WTC11 (cell line): ENCODE measurements at places on chromosomes 4 and X.

DNA sequence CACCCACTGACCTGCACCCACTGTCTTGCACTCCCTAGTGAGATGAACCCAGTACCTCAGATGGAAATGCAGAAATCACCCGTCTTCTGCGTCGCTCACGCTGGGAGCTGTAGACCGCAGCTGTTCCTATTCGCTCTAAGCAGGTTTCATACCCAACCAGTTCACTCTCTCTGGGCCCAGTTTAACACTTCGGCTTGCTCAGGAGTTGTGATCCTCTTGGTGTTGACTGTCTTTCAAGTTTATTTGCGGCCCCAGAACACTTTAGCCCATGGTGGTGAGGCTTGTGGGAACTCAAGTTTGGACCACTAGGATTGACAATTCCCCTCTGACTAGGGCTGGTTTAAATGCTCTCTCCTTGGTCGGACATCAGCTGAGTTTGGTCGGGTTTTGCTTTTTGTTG lies 147.0 kb downstream of the DACH2 start:
- H3K36me3 ChIP-seq, result peaks cover 4% of the 10 kb centered on the region; the same call in 1 of the 2 replicates
- H3K4me3 ChIP-seq, result peak overlapping the region; percentile 69
- no peaks in the 10 kb centered on the region for H3K27me3 ChIP-seq
- H3K4me1 ChIP-seq, result peaks cover 7% of the 10 kb centered on the region; the same call in 1 of the 2 replicates
- DNase-seq, result no peak

DNA sequence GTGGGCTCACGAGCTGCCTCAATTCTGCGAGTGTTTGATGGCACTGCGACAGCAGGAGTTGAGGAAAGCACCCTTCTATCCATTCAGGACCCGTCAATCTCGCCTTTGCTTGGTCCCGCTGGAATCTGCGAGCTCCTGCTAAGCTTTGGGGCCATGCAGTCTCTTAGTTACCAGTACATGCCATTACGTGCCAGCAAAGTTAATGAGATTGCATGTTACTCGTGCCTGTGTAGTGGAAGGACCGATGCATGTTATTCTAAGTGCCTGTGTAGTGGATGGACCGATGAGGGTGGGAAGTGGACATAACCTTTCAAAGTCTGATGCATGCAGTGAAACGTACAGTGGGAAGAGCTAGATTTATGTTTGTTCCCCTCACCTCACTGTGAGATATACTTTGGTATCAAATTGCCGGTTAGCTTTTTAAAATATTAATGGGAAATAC lies 569 bp downstream of the RPS3A start:
- no peaks in the 10 kb centered on the region; the same call in 1 of the 2 replicates for H3K27me3 ChIP-seq
- H3K36me3 ChIP-seq, result peaks cover 54% of the 10 kb centered on the region
- peak overlapping the region; percentile 99 for H3K4me3 ChIP-seq
- no peak for DNase-seq

DNA sequence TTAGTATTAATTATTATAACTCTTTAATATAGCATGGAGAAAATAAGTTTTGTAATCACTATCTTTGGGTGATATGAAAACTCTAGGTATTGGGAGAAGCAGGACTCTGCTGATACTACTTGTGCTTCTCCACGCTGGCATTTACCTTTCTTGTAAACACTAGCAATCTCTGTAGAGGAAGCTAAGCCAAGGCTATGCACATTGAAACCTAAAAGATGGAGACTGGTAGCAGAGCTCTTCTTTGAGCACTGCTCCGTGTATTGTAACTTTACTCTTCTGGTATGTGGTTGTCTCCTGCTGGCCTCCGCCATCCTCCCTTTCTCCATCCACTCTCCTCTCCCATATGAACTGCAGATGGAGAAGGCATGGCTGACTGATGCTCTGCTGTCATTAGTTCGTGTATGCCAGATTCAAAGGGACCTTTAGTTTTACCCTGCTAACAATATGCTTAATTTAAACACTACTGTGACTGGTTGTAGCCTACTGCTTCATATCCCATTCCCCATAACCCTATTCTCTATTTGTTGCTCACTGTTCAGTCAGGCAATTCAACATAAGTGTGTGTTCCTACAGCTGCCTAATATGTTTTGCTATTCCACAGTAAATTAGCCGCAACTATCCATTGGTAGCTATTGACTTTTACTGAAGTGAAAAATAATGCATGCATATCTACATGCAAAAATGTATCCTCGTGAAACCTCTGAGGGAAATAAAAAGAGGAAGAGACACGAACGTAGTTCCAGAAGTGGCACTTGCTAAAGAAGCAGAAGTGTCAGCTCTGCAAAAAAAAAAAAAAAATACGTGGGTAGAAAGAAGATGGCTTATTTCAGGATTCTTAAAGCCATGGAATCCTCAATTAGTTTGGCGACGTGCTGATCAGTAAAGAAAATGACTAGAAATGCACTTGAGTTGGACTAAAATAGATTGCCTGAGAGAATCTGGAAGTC lies 55.6 kb upstream of the CCSER1 start:
- no peaks in the 10 kb centered on the region for H3K36me3 ChIP-seq
- no peaks in the 10 kb centered on the region for H3K27me3 ChIP-seq
- H3K4me3 ChIP-seq, result no peak overlapping the region
- DNase-seq, result no peak
- peaks cover 9% of the 10 kb centered on the region for H3K4me1 ChIP-seq
- no peak overlapping the region for H3K27ac ChIP-seq

GRCh38 chr4:67809502-67809901 lies 55.3 kb upstream of the GNRHR start:
- H3K4me1 ChIP-seq, result peaks cover 4% of the 10 kb centered on the region
- no peak overlapping the region for H3K27ac ChIP-seq
- no peak overlapping the region for H3K4me3 ChIP-seq
- DNase-seq, result peak; percentile 25
- H3K27me3 ChIP-seq, result no peaks in the 10 kb centered on the region; the same call in 1 of the 2 replicates

- DNase-seq, result no peak
- H3K27ac ChIP-seq, result no peak overlapping the region
- H3K4me1 ChIP-seq, result peaks cover 5% of the 10 kb centered on the region
- H3K27me3 ChIP-seq, result peaks cover 12% of the 10 kb centered on the region
These were observed 3.1 kb downstream of the FGFRL1 start for GRCh38 chr4:1014291-1015167.

DNA sequence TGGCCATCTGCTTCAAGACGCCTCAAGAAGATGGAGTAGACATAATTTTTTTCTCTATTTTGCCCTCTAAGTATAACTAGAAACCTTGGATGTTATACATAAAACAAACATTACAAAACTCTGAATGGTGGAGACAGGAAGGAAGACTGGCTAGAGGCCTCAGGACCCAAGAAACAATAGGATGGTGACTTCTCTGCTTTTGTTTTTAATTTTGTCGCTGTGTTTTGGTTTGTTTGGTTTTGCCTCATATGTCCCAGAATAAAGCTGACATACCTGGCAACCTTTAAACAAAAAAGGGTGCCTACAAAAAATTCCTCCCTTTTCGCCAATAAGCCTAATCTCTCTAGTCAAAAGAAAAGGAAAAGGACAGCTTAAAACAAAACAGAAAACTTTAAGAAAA lies 109.1 kb downstream of the PPP4R3C start:
- no peak overlapping the region for H3K27ac ChIP-seq
- DNase-seq, result no peak
- H3K4me3 ChIP-seq, result no peak overlapping the region

DNA sequence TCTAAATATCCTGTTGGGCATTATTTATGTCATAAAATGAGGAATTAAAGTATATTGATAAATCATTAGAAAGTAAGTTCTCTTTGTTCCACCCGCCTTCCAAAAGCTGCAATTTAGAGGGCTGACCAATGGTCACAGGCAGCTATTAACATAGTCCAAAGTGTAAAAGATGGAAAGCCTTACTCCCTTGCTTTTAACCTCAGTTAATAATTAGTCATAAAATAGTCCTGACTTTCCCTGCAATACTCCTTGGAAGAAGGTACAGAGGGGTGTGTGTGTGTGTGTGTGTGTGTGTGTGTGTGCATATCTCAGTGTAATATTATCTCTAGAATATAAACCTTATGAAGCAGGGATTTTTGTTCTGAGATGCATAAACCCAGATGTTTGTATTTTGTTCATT lies 275.4 kb downstream of the FAT4 start:
- H3K36me3 ChIP-seq, result peaks cover 7% of the 10 kb centered on the region
- DNase-seq, result no peak
- H3K4me1 ChIP-seq, result peaks cover 7% of the 10 kb centered on the region; the same call in 1 of the 2 replicates
- no peak overlapping the region for H3K27ac ChIP-seq
- H3K4me3 ChIP-seq, result no peak overlapping the region

DNA sequence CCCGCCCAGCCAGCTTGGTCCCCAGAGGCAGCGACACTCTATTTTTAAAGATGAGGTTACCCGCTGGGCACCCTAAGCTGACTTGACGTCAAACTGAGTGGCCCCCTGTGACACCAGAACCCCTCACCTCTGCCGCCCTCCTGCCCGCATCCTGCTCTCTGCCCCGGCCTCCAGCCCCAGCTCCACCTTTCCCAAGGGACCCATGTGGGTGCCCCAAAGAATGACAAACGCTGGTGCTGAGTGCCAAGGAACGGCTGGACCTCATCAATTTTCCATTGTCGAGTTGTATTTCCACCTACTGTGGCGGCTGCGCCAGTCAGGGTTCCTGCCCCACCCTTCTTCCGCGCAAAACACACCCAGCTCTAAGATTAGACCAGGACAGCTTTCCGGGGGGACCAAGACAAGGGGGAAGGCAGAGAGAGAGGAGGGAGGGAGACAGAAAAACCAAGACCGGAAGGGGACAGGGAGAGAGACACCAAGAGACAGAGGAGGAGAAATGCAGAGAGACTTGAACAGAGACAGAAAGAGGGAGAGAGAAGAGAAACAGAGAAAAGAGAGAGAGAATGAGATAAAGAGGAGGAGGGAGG lies 2.0 kb downstream of the PRKX start:
- peaks cover 7% of the 10 kb centered on the region; the same call in 1 of the 2 replicates for H3K27me3 ChIP-seq
- peak overlapping the region; percentile 90 for H3K4me3 ChIP-seq
- H3K27ac ChIP-seq, result no peak overlapping the region
- peaks cover 25% of the 10 kb centered on the region for H3K4me1 ChIP-seq

GRCh38 chr4:60327651-60328050 lies 872.5 kb upstream of the ADGRL3 start:
- H3K27me3 ChIP-seq, result no peaks in the 10 kb centered on the region
- no peak for DNase-seq
- H3K4me3 ChIP-seq, result no peak overlapping the region
- H3K27ac ChIP-seq, result no peak overlapping the region
- H3K4me1 ChIP-seq, result no peaks in the 10 kb centered on the region

DNA sequence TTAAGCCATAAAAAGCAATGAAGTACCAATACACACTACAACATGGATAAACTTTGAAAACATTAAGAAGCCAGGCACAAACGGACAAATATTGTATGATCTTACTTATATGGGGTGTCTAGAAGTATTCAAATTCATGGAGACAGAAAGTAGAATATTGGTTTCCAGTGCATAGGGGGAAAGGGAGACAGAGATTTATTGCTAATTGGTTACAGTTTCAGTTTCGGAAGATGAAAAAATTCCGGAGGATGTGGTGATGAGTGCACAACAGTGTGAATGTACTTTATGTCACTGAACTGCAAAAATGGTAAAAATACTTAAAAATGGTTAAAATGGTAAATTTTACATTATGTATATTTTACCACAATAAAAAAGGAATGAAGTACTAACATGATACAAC lies 5.1 kb upstream of the PRDX4 start:
- no peak overlapping the region for H3K4me3 ChIP-seq
- H3K27ac ChIP-seq, result no peak overlapping the region
- DNase-seq, result no peak
- H3K4me1 ChIP-seq, result peaks cover 43% of the 10 kb centered on the region
- H3K36me3 ChIP-seq, result 0 out of 2 replicates have a peak, but pooled peaks cover 6% of the 10 kb centered on the region

GRCh38 chr4:15159477-15160019 lies 157.3 kb downstream of the CPEB2 start:
- no peak overlapping the region for H3K4me3 ChIP-seq
- H3K27me3 ChIP-seq, result peaks cover 15% of the 10 kb centered on the region
- H3K36me3 ChIP-seq, result no peaks in the 10 kb centered on the region
- DNase-seq, result no peak
- H3K27ac ChIP-seq, result no peak overlapping the region

DNA sequence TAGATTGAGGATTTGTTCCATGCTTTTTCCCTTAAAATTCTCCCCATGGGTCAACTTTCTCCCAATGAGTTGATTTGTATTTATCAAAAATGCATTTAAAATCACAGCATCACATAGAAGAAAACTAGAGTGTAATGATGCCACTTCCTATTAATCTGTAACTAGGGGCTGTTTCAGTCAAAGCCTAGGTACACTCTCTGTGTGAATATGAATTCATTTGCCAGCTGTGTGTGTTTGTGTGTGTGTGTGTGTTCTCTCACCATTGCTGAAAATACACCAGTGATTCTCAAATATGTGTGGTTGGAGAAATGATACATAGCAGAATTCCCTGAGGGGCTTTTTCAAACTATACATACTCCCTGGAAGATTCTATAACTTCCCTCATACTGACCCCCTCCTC lies 546.5 kb downstream of the KLHL13 start:
- H3K36me3 ChIP-seq, result peaks cover 6% of the 10 kb centered on the region; the same call in 1 of the 2 replicates
- H3K4me1 ChIP-seq, result no peaks in the 10 kb centered on the region
- no peaks in the 10 kb centered on the region for H3K27me3 ChIP-seq
- no peak overlapping the region for H3K27ac ChIP-seq
- H3K4me3 ChIP-seq, result no peak overlapping the region
- DNase-seq, result no peak

GRCh38 chrX:114584983-114585842 lies 1.3 kb downstream of the HTR2C start:
- peaks cover 58% of the 10 kb centered on the region for H3K27me3 ChIP-seq
- DNase-seq, result no peak
- H3K27ac ChIP-seq, result peak overlapping the region; percentile 93

DNA sequence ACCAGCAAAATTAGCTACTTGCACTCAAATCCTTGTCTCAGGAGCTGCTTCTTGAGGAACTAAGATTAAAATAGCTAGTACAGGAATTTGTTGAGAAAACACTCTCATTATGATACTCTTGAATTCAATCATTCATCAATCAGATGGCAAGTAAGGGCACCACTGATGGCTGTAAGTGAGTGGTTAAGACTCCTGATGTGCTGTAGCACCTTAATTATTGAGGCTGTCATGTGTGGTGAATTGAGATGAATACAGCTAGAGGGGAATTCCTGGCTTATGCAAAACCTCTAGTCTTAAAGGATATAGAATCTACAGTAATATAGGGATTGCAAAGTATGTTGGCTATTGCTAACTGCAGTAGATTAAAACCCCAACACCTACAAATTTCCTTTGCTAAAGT lies 509.1 kb downstream of the IQCM start:
- no peak overlapping the region for H3K27ac ChIP-seq
- H3K4me1 ChIP-seq, result no peaks in the 10 kb centered on the region
- no peaks in the 10 kb centered on the region for H3K36me3 ChIP-seq
- no peak overlapping the region for H3K4me3 ChIP-seq
- DNase-seq, result no peak

DNA sequence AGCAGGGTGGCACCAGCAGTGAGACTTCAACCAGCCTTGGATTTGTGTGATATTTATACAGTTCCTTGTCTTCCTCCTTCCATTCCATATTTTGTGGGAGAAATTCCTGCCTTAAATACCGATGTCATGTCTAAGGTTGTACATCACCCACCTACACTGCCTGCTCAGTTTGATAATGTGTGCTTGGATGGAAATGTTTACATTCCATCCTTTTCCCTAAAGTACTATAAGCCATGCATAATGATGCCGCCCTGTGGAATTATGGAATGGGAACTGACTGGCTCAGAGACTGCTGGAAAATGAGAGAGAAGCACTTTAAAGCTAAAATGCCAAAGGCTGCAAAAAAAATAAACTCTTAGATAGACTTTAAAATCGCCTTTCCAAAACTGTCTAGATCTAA lies 11.3 kb upstream of the GLUD2 start:
- no peaks in the 10 kb centered on the region; the same call in 1 of the 2 replicates for H3K27me3 ChIP-seq
- H3K4me1 ChIP-seq, result no peaks in the 10 kb centered on the region
- H3K27ac ChIP-seq, result no peak overlapping the region
- H3K4me3 ChIP-seq, result no peak overlapping the region
- no peak for DNase-seq
- H3K36me3 ChIP-seq, result no peaks in the 10 kb centered on the region

- no peak overlapping the region for H3K27ac ChIP-seq
- H3K4me3 ChIP-seq, result no peak overlapping the region
- H3K36me3 ChIP-seq, result no peaks in the 10 kb centered on the region
- H3K27me3 ChIP-seq, result peaks cover 23% of the 10 kb centered on the region
- H3K4me1 ChIP-seq, result peaks cover 59% of the 10 kb centered on the region
These were observed 98.1 kb upstream of the MSX1 start for GRCh38 chr4:4761128-4761982.
